Esophagus squamous epithelium (tissue), 5 donors: ENCODE measurements at places on chromosomes 2 and 18.

GRCh38 chr2:119414894-119415293 is 16.8 kb upstream of the TMEM37 start:
- DNase-seq: no peak

- no peak for DNase-seq
These were observed 58.0 kb upstream of the COPS8 start for GRCh38 chr2:237027712-237028029.

DNA sequence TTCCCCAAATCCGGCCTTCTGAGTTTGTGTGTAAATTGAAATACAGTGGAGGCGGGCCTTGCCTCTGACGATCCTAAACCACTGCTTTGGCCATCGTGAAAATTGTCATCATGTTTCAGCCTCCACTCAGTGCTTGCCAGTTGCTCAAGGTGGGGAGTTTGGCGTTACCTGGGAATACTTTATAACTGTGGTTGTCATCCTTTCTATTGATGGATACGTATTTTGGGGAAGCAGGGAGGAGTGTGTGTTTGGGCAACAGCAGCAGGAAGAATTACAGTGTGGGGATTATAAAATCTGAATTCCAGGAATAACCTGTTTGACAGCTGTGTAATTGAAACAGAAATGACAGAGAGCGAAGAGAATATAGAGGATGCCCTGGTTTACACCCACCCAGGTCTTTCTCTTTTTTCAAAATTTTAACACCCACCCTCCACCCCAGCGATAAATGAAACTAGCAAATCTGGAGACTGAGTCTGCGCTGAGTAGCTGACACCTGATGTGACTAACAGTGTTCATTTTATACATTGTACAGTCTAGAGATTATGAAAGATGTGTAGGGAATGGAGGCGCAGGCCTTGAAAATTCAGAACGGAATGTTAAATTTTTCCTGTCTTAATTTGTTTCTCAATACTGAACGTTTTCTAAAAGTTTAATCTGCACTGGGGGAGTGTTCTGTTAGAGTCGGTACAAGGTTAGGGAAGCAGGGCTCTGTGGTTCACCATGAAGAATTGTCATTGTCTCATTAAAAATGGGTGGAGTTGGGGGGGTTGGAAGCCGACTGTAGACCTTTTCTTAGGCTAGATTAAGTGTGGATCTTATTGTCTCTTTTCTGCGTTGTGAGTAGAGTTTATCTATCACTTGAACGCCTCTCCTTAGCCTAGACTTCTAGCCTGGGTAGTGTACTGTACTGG is 1.6 kb downstream of the MAP4K4 start:
- DNase-seq: no peak

- no peak for DNase-seq
These were observed 45.4 kb upstream of the TMEM163 start for GRCh38 chr2:134764164-134764563.

- no peak for DNase-seq
These were observed 605.4 kb downstream of the BCL11A start for GRCh38 chr2:59947917-59948541.
